ENCODE measurements at places on chromosomes 16 and 17.

- no peak for DNase-seq
These were observed 2.5 kb downstream of the ADAD2 start for GRCh38 chr16:84193480-84193879.

DNA sequence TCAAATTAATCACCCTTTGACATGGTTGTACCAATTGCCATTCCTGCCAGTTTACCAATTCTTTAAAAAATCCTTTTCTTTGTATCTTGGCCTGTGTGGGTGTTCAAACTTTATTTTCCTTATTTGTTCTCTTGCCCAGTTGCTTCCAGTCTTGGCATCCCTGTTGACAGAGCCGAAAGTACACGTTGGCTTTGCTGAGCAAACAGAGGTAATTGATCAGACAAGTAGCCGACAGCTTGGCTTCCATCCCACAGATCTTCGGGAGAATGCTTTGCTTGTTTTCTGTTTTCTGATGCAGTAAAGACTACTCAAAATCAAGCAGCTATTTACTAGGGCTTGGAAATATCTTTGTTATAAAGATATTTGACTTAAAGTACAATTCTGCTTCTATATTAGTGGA lies 506.8 kb upstream of the SALL1 start:
- DNase-seq: no peak

DNA sequence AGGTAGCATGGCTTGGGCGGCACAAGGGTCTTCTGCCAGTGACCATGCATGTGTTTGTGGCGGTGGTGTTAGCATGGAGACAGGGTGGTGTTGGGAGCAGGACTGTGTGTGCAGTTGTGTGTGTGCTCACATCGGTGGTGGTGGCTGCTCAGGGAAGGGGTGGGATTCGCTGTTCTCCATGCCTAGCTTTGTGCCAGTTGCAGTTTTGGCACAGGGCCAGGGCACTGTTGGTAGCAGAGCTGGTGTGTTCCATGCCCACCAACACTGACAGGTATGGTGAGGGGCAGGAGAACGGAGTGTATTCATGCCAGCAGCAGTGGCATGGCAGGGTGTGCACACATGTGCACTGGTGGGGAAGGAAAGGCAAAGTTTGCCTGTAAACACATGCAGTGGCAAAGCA lies 77.3 kb upstream of the TEKT1 start:
- no peak for DNase-seq

DNA sequence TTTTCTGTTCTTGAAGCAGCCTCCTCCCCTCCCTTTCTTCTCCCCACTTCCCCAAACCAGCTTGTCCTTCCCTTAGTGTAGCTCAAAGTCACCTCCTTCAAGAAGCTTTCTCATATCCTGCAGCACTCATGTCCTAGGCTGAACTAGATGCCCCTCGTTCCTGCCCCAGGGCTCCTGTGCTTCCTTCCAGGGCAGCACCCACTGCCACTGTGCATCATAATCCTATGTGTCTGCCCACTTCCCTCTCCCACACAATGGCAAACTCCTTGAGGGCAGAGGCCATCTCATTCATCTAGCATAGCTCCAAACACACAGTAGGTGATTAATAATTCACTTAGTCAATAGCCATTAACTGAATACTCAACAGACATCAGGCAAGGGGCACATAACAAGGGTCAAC lies 6.9 kb upstream of the TMEM132E start:
- DNase-seq: no peak

DNA sequence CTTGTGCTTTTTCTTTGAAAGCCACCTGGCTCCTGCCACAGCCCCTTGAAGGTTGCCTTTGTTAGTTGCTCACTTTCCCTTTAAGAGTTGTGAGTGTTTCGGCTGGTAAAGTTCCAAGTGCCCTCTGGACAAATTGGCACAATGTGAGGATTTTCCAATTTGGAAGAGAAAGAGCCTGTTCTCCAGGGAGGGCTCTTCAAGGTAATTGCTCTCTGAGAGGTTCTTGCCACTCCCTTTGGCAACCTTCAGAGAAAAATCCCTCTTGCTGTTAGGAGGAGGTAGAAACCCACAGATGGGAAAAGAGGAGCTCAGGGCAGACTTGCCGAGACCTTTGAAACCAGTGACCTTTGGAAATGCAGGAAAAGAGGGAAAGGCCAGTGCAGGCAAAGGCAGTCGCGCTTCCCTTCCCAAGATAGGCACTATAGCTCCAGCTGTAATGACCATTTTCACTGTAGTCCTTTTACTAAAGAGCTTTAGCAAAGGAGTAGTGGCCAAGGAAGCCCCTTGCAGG lies 49.0 kb upstream of the AKAP1 start:
- DNase-seq: no peak

DNA sequence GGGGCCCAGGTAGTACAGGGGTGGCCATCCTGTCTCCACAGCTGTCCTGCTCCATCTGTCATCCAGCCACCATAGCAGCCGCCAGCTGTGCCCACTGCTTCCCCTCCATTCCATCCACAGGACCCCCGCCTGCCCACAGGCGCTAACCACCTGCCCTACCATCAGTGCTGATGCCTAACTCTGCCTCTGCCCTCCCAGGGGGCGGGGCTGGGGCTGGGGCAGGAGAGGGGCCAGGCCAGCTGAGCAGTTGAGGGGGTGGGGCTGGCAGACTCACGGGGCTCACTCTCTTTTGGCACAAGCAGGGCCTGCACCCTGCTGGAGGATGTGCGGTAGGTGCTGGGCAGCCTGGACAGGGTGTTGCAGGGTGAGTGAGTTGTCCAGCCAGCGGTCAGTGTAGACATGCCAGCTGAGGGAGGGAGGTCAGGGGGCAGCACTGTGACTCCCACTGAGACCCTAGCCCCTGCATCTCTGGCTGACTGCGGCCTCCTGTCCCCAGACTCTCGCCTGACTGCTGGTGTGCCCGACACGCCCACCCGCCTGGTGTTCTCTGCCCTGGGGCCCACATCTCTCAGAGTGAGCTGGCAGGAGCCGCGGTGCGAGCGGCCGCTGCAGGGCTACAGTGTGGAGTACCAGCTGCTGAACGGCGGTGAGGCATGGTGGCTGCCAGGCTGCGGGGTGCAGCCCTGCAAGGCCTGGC lies 9.6 kb downstream of the GALK1 start:
- no peak for DNase-seq

- no peak for DNase-seq
These were observed 36.6 kb downstream of the TOM1L2 start for GRCh38 chr17:17935321-17936271.

DNA sequence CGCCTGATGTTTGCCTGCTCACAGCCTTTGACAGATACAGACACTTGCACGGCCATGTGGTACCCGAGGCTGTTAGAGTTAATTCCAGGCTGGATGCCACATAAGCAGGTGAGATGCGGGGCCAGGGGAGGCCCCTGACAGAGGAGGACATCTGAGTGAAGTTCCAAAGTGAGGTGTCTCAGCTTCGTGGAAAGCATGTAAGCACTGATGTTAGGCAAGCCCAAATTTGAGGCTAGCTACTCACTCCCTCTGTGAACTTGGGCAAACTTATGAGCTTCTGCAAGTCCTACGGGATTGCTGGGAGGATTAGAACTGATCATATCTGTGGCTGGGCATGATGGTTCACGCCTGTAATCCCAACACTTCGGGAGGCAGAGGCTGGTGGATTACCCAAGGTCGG lies 39.3 kb upstream of the MARCHF10 start:
- no peak for DNase-seq

GRCh38 chr17:66547151-66547865 lies 244.9 kb downstream of the PRKCA start:
- no peak for DNase-seq

- no peak for DNase-seq
These were observed 368.0 kb upstream of the RBFOX1 start for GRCh38 chr16:6964679-6965078.
